ENCODE measurements at places on chromosomes 1 and 21.

DNA sequence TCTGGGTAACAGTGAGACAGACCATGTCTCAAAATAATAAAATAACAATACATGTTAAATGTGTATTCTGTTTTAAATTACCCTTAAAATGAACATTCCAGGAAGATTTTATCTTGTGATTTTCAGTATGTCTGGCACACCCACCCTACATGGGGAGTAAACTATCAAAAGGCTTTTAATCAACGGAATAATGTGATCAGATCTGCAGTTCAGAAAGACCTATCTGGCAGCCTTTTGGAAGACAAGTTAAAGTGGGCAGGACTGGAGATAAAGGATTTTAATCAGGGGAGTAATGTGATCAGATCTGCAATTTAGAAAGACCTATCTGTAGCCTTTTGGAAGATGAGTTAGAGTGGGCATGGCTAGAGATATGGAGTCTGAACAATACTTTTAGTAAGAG, 10.1 kb downstream of the MED8 start:
- DNase-seq: no peak

GRCh38 chr1:12341667-12342066, 111.8 kb downstream of the VPS13D start:
- no peak for DNase-seq

GRCh38 chr1:239819096-239819495, 272.6 kb upstream of the FMN2 start:
- no peak for DNase-seq

DNA sequence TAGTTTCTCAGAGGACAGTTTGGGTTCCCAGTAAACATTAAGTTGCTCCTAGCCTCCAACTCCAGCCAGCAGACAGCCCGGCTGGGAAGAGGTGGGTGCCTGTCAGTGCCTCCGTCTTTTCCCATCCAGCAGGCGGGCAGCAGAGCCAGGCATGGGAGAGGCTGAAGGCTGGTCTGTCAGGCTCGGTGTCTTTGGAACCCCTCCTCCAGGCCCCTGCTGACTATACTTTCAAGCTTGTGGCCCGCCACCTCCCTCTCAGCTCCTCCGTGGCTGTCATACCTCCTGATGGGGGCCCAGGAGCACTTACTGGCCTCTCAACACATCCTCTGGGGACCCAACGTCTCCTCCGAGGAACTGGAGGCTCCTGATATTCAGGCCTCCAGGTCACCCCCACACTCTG, 140.9 kb downstream of the ACTL8 start:
- no peak for DNase-seq

DNA sequence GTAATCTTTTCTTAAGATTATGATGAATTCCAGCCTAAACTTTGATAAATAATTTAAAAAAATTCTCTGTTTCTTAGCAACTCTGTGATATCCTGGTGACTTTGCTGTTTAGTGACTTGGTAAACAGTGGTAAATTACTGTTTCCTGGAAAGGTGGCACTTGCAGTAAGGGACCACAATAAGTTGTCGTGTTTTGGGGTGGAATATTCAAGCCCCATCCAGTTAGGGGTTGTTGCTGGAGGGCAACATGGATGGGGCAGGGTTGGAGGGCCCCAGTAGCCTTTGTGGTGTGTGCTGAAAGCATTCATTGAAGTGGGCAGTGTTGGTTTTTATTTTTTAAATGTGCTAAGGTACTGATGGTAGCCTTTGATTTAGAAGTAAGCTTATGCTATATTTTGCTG, 30.3 kb downstream of the PRDM2 start:
- DNase-seq: no peak

DNA sequence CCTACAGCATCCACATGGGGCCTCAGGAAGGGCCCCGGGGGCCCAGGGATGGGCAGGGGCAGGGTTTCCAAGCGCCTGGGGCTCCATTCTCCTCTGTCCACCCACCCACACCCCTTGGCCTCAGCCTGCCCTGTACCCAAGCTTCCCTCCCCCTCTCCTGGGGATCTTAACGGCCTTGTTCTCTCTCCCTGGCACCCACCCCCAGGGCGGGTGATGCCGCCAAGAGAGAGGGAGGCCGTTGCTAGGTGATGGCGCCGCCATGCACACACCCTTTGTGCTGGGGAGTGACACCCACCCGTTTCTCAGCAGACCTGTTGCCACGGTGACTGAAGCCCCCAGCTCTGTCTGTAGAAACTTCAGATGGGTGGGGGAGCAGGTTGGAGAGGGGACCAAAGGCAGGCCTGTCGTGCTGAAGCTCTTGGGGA, 7.6 kb downstream of the GPR37L1 start:
- no peak for DNase-seq

DNA sequence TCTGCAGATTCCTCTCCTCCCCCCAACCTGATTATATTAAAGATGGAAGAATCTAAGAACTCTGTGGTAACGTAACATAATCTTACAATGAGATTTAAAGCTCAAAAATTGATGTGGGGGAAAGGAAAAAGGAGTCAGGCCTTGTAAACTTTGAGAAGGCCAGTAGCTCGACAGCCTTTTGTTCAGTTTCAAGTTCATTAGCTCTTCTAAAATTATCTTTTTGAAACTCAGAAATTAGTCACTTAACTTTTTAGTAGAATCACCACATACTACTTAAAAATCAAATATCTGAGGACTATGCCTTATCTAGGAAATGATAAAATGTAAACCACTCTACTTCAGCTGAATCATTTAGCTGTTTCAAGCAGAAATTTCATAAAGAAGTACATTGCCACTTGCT, 996.2 kb downstream of the AMY1C start:
- no peak for DNase-seq

DNA sequence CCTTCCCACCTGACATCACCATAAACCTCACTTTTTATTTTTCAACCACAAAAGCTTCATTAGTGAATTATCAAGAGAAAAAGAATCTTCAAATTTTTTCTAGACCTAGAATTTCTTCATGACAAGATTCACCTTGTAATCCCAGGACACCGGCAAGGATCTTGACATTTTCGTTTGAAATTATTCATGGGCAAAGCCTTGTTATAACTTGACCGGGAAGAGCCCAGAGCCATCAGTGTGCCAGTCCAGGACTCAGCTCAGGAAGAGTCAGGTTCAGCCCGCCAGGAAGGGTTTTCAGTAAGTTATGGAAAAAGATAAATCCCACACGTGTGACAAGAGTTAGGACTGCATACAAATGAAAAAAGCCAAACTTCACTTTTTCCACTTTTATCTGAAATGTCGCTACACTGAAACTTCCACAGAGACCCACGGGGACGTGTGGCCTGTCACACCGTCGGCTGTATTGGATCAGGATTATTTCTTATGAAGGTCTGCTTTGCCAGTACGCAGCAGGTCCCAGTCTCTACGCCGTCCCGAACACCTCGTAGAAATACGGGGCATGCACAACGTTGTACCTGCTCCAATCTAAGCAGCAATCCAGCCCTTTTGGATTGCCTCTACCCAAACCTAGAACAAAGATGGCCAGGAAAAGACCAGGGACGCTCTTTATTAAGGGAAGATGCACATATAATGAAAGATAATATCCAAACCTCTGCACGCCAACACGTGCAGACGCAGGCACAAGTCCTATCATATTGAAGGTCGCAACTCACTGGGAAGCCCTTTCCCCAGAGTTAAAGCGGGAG, 916 bp downstream of the F3 start:
- no peak for DNase-seq

DNA sequence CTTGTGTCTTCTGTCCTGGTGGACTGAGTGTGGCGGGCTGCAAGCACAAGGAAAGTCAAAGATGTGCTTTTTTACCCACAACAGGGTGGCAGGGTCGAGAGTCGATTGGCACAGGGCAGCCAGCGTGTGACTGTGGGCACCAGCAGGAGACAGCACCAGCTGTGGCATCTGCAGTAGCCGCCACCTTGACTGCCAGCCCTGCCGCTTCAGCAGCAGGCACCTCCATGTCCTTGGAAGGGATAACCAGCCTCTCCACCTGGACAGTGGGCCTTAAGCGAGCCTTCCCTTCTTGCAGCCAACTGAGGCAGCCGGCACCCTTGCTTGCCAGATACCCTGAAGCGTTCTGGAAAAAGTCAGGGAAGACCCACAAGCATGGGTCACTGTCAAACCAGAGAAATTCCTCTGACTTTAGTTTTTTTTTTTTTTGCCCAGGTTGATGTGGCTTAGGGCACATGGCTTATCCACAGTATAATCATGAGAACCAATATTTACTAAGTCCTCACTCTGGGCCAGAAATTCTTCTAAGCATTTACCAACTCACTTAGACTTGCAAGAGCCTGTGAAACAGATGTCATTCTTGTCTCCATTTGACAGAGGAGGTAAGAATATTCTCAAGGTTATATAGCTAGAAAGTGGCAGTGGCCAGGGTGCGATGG, 30.1 kb upstream of the PTGFRN start:
- DNase-seq: peak; percentile 38

- peak; percentile 40 for DNase-seq
These were observed 119.7 kb downstream of the PROX1 start for GRCh38 chr1:214107322-214108096.

Data from stomach (tissue), 19 donors.